Natural killer cell (primary cell): ENCODE measurements at places on chromosomes 1 and 21. TPM values are rescaled to one million over a fixed set of nuclear protein-coding genes. Genes with fewer than 3 reads are reported as not detected.

DNA sequence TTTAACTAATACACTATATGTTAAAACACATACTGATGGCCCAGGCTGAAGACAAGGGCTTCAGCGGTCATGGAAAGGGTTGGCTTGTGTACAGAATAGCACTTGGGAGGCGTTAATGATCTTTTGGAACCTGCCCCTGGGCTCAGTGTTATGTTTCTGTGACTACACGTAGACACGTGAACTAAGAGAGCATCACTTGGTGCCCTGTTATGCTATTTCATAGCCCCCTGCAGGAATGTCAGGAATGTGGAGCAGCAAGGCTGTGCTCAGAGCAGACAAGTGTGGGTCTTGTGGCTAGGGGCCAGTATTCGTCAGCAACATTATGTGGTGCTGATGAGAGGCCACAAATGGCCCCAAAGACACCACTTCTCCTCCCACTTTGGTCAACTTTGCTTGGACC lies 132.4 kb downstream of the MAP3K21 start:
- DNase-seq = no peak

GRCh38 chr1:31800674-31800967 lies 15.2 kb downstream of the SPOCD1 start:
- no peak for DNase-seq

- no peak for DNase-seq
Measured at GRCh38 chr1:153058154-153058553, 842 bp upstream of the SPRR2A start.

GRCh38 chr1:43659212-43660166 lies 9.5 kb downstream of the KDM4A start:
- DNase-seq = no peak

C1QA gene
- total RNA-seq = 0.43 TPM

TNNI3K gene
- total RNA-seq = not detected

- no peak for DNase-seq
Measured at GRCh38 chr21:17915976-17916375, 96.8 kb upstream of the C21orf91 start.

- no peak for DNase-seq
Measured at GRCh38 chr1:213269829-213270228, 218.8 kb downstream of the RPS6KC1 start.

DNA sequence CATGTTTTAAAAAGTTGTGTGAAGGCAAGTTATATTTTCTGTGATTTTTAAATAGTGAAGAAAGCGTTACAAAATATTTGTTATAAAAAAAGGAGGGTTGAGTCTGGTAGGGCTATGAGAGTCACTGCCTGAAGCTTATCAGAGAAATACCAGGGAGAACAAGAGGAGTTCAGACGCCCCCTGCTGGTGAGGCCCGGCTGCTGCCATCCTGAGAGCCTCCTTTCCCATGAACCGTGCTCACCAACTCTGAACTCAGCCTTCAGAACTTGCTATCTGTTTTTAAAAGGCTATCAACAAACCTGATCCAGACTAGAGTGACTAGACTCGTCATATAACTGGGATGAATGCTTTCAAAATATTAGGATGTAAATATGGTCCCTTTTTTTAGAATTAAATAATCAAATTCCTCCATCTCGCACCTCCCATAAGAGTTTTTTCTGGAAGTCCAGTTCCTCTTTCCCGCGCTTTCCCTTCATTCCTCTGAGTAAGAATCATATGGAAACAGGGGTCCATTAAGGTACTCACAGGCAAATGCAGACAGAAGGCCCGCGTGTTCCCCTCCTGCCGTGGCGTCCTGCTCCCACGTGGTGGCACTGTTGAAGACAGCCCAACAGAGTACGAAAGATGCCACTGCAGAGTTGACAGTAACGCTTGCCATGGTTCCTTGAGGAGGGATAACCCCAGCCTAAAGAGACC lies 26.2 kb upstream of the SPATA6 start:
- peak; percentile 53 for DNase-seq

GRCh38 chr1:51331206-51332100 lies 1.1 kb upstream of the TTC39A start:
- no peak for DNase-seq

SPRR2E gene
- not detected for total RNA-seq

DNA sequence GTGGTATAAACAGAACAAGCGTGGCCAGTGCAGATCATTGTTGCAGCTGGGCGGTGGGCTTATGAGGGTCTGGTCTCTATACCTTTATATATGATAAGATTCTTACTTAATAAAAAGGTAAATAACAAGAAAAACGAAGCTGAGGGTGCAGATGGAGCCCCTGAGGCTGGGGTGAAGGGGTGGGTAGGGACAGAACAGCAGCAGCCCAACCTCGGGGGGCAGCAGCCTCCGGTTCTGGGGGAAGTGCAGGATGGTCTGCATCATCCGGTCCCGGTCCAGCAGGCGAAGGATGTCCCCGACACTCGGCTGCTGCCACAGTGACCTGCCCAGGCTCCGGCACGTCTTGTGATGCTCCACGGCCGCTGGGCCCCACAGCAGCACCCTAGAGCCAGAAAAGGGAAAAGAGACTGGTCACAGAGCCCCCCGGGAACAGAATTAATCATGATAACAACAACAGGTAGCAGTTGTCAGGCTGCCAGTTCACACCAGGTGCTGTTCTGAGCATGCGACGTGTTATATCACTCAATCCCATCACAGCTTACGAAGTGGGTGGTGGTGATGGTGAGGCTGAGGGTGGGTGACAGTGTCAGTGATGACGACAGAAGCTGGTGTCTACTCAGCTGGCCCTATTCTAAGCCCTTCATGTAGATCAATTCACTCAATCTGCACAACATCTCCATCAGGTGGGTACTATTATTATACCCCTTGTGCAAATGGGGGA lies 35.5 kb downstream of the MRAP start:
- DNase-seq = no peak

DNA sequence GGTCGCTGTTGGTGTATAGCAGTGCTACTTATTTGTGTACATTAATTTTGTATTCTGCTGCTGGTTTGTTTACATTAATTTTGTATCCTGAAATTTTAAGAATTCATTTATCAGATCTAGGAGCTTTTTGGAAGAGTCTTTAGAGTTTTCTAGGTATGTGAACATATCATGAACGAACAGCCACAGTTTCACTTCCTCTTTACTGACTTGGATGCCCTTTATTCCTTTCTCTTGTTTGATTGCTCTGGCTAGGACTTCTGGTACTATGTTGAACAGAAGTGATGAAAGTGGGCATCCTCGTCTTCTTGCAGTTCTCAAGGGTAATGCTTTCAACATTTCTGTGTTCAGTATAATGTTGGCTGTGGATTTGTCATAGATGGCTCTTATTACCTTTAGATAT lies 1757.9 kb downstream of the BRINP3 start:
- no peak for DNase-seq

SHISA4 gene
- 2.0 TPM for total RNA-seq

DNA sequence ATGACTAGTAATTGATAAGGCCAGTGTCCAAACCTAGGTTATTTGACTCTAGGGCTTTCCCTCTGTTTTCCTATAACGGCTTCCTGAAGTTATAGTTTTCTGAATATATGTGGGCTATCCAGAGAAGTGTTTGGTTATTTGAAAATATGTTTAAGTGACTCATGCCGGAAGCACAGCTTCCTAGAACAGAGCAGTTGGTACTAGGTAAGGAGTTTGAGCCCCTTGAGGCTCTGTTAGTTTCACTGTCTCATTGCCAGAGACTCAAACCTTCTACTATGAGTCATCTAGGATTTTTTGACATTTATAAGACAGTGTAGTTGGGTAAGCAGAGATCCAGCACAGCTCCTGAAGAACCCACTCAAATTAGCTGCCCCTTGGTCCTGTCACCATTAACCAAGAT lies 27.1 kb upstream of the LEPR start:
- no peak for DNase-seq

DNA sequence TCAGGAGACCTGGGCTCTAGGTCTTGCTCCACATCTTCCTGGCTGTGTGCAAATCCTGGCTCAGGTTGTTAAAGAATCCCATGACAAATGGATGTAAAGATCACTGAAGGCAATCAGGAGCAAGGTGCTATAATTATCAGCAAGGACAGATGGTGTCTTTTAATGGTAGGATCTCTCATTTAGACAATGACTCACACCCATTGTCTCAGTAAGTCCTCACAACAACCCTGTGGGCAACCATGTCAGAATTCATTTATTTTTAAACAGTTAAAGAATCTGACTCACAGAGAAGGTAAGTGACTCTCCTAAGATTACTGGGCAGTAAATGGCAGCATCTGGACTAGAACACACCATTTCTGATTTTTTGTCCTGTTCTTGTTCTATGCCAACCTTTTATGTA lies 32.8 kb downstream of the RNASEL start:
- DNase-seq = no peak

UTS2 gene
- total RNA-seq = 7.7 TPM

- no peak for DNase-seq
Measured at GRCh38 chr1:184112176-184112948, 60.8 kb downstream of the TSEN15 start.

GRCh38 chr1:38360807-38361206 lies 314.2 kb upstream of the POU3F1 start:
- DNase-seq = no peak

GRCh38 chr1:46900401-46900800 lies 40.9 kb downstream of the CYP4A11 start:
- no peak for DNase-seq

DNA sequence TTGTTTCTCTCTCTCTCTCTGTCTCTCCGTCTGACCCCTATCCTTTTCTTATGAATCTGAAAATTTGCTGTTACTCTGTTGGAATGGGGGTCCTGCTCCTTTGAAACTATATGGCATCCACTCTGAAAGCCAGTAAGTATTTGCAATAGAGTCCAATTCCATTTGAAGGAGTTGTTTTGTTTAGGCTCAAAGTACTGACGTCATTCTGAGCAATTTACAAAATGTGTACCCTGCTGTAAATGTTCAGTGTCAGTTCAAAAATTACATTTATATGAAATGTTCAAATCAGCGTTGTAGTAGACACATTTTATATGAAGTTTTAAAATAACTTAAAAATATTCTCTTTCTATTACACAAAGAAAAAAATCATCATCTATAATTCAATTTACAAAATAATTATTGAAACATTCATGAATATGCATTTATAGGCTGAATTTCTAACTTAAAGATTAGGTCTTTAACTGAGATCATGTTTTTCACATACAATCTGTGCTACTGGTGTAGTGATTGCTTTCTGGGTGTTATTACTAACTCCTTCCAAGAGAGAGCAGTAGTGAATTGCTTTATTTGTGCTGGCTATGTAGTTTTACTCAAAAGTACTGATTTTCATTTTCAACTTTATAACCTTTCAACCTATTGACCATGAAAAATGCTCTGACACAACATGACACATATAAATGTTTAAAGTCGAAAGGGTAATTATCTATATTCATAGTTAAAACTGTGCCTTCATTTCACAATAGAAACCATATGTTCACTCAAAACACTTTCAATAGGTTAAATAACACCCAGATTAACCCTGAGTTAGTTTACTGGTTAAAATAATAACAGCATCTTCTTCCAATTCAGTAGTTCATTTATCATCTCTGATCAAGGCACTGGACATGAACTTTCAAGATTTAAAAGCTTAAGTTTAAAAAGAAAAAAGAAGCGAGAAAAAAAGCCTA lies 253.1 kb upstream of the ADGRL4 start:
- no peak for DNase-seq

- no peak for DNase-seq
Measured at GRCh38 chr1:79193211-79194079, 186.9 kb upstream of the ADGRL4 start.

DNA sequence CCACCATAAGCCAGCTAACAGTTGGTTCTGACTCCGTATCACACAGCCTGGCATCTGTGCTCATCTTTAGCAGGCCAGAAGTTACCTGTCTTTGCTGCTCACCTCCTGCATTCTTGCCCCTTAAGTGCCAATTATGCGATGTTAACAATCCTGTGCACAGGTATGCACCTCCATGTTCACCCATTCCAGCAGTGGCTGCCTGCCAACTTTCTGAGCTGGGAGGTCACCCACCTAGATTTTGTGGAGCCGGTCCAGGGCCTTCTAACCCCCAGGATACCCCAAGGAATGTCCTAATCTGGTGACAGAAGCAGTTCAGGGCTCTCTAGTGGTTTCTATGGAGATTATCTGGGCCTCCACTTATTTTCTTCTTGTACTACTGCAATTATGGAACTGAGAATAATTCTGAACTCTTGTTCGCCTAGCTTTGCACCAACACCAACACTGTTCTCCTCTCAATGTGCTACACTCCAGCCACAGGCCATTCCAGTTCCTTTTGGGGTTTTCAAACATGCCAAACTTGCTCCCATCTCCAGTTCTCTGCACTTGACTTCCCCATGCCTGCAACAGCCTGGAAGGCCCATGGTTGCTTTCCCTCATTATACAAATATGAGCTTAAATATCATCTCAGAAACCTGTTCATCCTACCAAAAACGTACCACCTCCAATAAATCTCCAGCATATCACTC lies 9.0 kb downstream of the BCAR3 start:
- DNase-seq = no peak

DNA sequence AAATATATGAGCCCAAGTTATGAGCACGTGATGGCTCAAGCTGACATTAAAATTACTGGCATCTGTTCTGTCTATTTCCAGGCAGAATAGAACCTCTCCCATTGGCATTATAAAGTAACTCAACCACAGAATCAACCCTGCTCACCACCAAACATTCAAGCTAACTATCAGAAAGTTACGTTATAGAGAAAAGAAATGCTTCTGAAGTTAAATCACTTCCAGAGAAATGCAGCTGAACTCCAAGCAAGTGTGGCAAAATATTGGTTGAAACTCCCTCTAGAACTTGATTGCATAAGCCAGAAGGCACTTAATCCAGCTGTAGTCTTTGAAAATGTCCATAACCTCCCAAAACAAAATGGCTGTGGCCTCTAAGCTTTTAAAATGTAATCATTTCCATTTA lies 36.2 kb upstream of the UBE2U start:
- DNase-seq = no peak

LZIC gene
- total RNA-seq = 21.9 TPM

DNA sequence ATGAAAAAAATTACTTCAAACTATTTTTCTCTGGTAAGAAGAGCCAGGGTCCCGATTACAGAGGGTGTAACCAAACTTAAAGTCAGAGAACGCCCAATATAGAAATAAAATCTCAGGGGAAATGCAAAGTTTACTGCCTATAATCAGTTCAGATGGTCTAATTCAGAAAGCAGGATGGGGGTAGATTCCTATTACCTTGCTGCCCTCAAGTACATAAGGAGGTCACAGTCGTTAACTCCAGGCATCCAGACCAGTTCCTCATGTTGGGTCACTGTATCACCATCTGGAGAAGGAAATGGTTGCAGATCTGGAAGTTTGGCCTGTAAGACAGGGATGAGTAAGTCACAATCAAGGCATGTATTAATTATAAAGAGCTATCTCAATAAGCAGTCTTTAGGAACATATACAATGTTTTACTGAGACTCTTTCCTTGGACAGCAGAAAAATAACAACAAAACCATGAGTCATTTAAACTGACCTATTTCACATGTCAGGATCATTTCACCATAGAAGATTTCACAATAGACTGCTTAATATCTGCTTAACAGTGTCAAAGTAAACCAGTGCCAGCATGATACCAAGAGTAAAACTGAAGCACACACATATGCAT lies 179.4 kb downstream of the SLC45A1 start:
- DNase-seq = no peak

- peak; percentile 84 for DNase-seq
Measured at GRCh38 chr21:43775795-43776430, at the start of gene CSTB. TSS of gene CSTB (minus strand) at chr21:43776308. CDS start at chr21:43776269, 39 bp downstream.

GRCh38 chr1:208154679-208155642 lies 89.2 kb downstream of the PLXNA2 start:
- DNase-seq = no peak

- peak; percentile 84 for DNase-seq
Measured at GRCh38 chr1:204565617-204566582, 49.7 kb downstream of the MDM4 start.

FRRS1 gene
- total RNA-seq = 3.0 TPM

- DNase-seq = no peak
Measured at GRCh38 chr1:94865360-94865759, 45.2 kb downstream of the SLC44A3 start.

OR10J1 gene
- total RNA-seq = not detected
